Cortex of kidney (tissue), 1 donor: ENCODE measurements at places on chromosomes 6 and 20.

- no peak for DNase-seq
Measured at GRCh38 chr6:6700407-6701270, 112.1 kb downstream of the LY86 start.

DNA sequence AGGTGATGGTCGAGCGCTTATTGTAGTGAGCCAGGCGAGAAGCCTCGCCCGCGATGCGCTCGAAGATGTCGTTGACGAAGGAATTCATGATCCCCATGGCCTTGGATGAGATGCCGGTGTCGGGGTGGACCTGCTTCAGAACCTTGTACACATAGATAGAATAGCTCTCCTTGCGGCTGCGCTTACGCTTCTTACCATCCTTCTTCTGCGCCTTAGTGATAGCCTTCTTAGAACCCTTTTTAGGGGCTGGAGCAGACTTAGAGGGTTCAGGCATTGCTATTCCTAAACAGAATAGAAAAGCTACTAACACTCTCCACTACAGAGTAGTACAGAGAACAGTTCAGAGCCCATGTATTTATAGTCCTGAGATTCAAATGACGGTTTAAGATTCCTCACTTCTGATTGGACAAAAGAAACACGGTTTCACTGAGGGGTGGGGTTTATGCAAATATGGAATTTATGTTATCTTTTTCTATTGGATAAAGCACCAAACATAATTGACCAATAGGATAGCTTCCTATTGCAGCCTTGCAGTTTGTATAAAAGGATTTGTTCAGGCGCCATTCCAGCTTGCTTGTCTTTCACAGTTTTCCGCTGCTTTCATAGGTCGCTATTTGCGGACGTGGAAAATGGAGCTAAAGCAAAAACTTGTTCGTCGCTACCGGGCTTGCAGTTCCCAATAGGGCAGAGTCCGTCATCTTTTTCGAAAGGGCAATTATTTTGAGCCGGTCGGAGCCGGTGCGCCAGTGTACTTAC, 43.7 kb upstream of the HFE start:
- DNase-seq, result no peak

GRCh38 chr20:44598423-44599305, 16.3 kb downstream of the PKIG start:
- no peak for DNase-seq

DNA sequence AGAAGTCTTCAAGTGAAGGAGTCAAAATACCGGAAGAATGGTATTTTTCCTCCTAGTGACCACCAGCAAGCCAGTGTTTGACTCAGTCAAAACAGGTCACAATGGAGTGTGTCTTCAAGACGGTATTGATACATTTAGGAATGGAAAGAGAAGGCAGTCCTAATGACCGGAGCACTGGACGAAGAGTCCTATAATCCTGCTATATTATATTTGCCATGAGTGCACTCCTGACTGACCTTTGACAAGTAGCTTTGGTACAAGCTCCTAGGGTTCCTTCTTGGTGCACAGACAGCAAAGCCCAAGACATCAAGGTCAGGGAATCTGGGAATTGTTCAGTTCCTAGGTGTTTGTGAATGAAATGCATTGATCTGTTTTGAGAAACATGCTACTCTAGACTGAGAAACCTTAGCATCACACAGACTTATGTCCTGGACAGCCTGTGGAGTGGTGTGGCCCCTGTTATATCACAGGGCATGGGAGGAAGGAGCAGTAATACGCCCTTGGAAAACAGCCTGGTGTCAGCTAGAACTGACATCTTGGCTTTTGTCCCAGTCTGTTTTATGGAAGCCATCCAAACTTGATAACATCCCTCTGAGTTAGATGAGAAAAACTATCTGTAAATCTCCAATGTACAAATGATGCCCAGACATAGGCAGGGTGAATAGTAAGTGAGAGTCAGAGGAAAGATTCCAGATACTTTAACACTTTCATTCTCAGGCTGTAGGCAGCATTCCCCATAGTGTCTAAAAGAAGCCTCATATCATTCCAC, 18.5 kb downstream of the NOX3 start:
- DNase-seq, result no peak

DNA sequence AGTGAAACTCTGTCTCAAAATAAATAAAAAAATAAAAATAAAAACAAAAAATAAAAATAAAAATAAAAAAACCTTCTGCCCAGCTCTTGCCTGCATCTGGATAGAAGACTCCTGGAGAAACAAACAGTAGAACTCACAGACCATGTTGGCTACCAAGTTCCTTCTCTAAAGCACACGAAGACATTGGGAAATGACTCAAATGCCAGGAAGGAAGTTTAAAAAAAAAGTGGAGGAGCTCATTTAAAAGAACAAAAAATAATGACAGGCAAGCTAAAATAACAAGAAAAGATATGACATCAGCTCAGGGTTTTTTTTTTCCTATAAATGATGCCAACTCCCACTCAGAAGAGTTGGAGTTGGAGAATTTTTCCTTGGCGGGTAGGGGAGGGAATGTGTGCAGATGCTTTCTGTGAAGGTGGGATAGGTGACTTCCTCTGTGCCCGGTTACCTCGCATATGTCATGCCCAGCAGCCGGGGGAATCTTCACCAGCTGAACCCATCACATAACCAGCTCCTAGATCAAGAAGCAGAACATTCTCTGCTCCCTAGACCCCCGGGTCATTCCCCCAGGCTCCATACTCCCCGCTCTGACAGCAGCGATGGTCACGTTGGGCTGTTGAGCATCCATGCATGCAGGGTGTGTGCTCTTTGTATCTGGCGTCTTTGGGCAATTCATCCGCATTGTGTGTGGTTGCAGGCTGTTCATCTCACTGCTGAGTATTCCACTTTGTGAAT, 17.3 kb upstream of the CD93 start:
- DNase-seq, result no peak

DNA sequence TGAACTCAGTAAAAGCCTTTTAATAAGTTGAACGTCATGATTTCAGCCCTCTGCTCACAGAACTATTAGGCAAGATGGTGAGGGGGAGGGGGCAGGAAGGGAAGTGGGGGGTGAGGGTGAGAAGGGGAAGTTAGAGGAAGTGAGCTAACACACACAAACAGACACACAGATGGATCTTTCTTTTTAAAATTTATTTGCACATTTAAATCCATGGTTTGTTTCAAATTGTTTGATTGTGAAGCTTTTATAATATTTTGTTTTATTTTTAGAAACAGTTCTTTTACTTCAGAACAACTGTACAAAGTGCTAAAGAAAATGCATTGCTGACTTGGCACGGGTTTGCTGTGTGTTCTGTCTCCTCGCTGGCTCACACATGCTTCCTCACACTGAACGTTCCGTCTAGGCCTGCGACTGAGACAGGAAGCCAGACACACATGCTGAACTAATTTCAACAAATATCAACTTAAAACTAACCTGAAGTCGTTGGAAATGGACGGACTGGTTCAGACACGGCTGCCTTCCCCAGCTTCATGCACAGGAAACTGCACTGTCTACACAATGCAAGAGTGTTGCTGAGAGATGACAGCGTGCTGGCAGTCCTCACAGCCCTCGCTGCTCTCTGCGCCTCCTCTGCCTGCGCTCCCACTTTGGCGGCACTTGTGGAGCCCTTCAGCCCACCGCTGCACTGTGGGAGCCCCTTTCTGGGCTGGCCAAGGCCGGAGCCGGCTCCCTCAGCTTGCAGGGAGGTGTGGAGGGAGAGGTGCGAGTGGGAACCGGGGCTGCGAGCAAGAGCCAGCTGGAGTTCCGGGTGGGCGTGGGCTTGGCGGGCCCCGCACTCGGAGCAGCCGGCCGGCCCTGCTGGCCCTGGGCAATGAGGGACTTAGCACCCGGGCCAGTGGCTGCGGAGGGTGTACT, 8.1 kb upstream of the ZBP1 start:
- no peak for DNase-seq

DNA sequence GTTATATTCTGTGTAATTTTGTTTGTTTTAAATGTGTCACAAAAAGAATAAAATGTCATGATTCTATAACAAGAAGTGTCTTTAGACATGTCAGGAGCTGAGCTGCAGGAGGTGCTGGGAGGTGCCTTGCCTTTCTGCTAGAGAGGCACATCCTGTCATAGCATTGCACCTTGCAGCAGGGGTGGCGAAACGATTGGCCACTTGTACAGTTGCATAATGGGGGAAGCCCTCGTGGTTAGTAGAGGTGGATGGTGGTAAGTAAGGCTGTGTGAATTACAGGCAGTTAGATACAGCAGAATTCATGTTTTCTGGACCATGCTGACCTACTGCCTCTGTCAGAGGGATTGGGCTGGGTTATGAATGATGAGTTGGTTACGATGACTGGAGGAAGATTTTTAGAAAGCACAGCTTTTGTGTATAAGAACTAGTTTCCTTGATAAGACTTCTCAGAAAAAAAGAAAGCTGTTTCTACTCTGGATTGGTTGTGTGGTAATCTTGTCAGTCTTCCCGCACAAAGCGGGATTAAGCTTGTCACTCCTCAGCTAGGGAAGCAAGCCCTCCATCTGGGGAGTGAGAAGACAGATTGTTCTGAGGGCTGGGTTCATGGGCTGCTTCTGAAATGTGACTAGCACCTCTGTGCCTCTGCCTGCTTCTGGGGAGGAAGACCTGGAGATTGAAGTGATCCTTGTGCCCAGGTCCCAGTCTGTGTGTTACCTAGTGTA, 74.9 kb downstream of the FOXO3 start:
- DNase-seq, result no peak

DNA sequence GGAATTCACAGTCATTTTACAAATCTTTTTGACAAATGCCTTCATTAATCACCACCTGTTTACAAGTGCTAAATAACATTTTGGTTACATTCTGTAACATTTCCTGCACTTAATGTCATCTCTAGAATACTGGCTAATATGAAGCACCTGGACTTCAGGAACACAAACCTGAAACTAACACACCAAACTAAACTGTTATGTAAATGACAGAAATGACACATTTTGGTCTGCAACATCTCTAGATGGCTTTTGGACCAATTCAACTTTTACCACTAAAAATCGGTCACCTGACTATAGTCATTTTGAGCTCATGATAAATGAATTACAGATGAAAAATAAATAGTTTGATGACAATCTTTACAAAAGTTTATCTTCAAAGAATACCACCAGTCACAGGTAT, 80.6 kb downstream of the ATG5 start:
- no peak for DNase-seq

GRCh38 chr20:697826-698225, 22.2 kb upstream of the SCRT2 start:
- no peak for DNase-seq

GRCh38 chr6:15593798-15594197, 69.0 kb downstream of the DTNBP1 start:
- no peak for DNase-seq

DNA sequence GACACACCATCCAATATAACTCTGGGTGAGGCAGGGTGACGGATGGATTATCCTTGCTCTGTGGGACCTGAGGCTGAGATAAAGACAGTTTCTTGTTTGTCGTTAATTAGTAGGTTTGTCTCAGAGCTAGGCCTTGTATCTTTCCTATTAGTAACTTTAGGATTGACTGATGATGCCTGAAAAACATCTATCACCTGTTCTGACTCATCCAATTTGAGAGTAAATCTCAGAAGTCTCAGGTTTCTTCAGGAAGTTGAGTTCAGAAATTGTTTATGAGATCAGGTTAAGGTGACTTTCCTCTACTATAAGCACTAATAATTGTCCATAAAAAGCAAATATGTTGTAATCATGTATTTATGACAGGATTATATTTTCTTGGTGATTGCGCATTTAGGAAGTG, 129.5 kb upstream of the SUPT3H start:
- DNase-seq, result no peak

DNA sequence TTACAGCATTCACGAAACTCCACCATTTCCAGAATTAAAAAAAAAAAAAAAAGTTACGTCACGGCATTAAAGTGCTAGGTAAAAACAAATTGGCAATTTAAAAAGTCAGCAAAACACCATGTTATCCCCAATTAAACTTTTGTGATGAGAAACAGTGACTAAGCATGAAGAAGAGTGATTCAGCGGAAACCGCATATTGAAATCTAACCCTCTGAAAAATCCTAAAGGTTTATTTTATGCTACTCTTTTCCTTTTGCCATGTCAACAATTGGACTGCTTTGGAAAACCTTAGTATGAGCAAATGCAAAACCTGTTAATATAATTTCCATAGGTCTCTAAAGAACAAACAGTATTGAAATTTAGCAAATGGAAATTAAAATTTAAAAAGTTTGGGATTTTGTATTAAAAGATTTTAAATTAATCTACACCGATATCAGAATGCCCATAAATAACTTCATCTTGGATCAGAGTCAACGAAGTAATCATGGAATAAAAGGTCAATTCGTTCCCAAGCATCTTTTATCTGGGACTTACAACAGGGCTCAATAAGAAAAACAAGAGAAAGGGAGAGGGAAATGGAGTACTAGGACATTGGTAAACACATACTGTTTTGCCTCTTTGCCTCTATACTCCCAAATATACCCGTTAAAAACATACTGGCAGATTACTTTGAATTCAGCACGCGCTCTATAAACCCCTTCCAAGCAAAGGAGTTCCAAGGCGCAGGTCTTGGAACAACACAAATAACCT, 1.1 kb downstream of the FBXO30 start:
- no peak for DNase-seq

DNA sequence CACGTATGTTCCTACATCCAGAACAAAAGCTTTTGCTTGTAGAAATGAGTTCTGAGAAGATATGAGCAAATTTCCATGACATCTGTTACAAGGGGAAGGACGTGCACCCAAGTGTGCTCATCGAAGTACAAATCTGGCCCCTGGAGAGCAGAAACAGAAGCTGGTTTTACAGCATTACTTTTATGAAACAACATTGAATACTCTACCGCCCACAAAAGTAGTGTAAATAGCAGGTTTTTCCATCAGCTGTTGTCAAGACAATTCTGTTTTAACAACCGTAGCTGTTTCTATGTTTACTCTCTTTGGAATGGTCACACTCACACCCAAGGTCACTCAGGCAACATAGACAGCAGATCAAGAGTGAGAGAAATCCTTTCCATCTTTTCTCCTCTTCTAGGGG, 114.2 kb upstream of the SSTR4 start:
- DNase-seq, result no peak

DNA sequence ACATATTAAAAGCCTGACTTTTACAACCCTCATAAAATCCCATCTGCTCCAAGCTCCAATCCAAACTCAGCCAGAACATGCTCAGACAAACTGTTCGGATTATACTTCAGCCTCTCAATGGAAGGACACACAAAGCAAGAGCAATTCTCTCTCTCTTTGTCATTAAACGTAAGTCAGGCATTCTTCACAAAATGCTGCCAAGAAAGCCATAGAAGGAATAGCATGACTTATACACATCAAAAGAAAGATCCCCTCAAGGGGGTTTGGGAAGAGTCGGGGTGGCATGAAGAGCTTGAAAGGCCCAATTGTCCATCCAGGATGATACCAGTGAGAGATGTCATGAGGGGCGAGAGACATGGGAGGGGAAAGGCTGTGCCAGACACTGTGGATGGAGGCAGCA, 268.9 kb downstream of the PREX1 start:
- no peak for DNase-seq

- DNase-seq, result no peak
Measured at GRCh38 chr20:39424962-39425678, 463.0 kb downstream of the DHX35 start.
